IPS DF 6.9 (cell line): ENCODE measurements at places on chromosomes 5 and 9.

DNA sequence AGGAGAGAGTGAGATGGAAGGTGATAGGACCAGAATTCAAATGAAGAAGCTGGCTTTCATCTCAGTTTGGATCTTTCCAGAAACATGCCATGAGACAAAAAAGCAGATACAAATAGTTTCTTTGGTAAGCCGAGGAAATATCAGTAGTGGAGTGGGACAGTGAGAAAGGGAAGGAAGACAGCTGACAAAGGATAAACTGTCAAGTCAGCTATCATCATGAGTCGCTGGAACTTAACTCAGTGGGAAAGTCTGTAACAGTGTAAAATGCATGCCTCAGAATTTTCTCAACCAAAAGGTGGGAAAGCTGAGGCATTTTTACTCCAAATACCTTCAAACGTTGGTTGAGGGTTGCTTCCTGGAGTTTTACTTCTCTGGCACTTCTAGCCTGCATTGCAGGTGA lies 129.8 kb downstream of the PLPPR1 start:
- no peaks in the 10 kb centered on the region for H3K4me1 ChIP-seq
- H3K36me3 ChIP-seq: no peaks in the 10 kb centered on the region
- DNase-seq: no peak
- H3K4me3 ChIP-seq: no peak overlapping the region
- H3K27ac ChIP-seq: no peak overlapping the region
- H3K27me3 ChIP-seq: no peaks in the 10 kb centered on the region

DNA sequence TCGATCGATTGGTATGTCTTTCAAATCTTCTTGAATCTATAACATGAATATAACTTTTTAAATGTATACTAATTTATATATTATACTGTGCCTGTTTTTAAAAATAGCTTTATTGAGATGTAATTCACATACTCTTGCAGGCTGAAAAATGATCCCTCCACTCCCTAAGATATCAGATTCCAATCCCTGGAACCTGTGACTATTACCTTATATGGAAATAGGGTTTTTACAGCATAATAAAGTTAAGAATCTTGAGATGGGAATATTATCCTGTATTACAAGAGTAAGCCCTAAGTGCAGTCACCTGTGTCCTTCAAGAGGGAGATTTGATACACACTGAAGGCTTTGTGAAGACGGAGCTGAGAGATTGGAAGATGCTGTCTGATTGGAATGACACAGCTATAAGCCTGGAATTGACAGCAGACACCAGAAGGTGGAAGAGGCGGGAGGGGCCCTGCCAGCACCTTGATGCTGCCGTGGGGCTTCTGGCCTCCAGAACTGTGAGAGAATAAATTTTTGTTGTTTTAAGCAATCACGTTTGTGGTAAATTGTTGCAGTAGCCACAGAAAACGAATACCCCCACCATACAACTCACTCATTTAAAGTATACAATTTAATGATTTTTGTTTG lies 161.3 kb downstream of the RMI1 start:
- no peaks in the 10 kb centered on the region for H3K36me3 ChIP-seq
- H3K4me3 ChIP-seq: no peak overlapping the region
- H3K27me3 ChIP-seq: peaks cover 6% of the 10 kb centered on the region; the same call in 1 of the 2 replicates
- no peak for DNase-seq
- 0 out of 2 replicates have a peak, but pooled peaks cover 2% of the 10 kb centered on the region for H3K4me1 ChIP-seq

DNA sequence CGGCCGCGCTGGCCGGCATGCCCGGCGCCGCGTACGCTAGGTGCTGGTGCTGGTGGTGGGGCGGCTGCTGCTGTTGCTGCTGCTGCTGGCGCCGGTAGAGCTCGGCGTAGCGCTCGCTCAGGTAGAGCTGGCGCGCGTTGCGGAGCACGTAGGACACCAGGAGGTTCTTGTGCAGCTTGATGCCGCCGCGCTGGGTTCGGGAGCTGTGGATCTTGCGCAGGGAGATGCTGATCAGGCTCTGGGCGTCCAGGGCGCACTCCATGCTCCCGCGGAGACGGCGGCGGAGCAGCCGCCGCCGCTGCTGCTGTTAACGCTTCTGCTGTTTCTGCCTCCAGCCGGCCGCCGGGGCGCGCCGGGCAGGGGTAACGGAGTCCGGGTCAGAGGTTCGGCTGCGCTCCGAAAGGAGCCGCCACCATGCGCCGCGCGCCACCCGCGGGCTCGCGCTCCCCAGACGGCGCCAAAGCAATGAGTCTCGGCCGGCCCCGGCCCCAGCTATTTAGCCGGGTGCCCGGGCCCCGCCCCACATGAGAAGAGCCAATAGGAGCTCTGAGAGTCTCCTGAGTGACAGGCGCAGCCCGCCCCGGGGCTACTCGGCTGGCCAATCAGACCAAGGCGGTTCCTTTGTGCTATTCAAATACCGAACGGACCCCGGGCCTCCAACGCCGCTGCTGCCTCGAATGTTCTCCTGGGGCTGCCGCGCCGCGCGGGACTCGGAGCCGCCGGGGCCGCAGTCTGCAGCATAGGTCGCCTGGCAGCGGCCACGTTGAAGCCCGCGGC lies at the start of gene IER5L:
TSS of gene IER5L (minus strand) at position 471 of the 777 bp plus-strand sequence. CDS start at position 262, 209 bp downstream.
- H3K4me1 ChIP-seq: peaks cover 3% of the 10 kb centered on the region; the same call in 1 of the 2 replicates
- H3K36me3 ChIP-seq: no peaks in the 10 kb centered on the region
- DNase-seq: no peak
- H3K4me3 ChIP-seq: peak within 1 kb of the TSS; percentile 40; the same call in 1 of the 2 replicates

DNA sequence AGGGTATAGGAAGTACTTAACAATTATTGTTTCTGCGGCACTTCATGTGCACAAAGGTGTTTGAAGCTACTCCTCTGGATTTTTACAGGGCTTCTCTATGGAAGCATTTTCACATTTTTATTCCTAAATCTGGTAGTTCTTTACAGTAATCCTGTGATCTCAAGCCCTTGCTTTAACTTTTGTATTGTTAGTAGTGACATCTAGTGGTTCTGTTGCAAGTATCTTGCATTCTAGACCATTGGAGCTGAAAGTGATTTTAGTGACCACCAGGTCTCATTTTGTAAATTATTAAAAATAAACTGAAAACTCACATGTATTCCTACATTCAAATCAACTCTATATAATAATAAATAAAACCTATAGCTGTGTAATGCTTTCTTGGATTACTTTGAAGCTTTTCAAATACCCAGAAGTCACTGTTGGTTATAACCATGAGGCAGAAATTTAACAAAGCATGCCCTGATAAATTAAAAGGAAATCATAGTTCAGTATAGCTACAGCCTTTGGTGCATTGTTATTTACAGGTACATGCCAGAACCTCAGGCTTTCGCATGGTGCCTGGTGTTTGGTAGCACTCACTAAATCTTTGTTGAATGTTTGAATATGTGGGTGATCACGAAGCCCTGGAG lies 18.9 kb downstream of the RPS23 start:
- DNase-seq: no peak
- H3K36me3 ChIP-seq: no peaks in the 10 kb centered on the region

DNA sequence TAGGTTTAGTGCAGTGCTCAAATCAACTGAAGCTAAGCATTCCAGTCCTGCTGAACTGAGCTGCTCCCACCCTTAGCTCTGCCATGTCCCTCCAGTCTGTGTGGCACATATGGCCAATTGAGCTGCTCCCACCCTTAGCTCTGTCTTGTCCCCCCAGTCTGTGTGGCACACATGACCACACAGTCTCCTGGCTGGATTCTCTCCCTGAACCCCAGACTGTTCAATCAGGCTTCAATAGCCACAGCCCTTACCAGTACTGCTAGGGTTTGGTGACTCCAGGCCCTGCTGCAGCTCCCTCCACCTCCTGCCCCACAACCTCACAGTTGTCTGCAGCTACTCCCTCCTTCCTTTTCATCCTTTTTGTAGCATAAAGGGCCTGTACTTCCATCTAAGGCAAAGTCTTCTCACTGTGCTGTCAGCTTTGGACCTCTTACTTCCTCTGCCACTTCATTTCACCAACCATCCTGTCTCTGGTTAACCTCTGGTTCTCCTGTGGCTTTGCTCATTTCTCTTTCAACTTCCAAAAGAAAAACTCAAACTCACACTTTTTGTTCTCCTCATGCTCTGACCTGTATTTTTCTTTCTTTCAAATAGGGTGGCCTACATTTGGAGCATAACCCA lies 50.8 kb downstream of the ADAMTS12 start:
- no peak overlapping the region for H3K4me3 ChIP-seq
- H3K27ac ChIP-seq: no peak overlapping the region
- 0 out of 2 replicates have a peak, but pooled peaks cover 1% of the 10 kb centered on the region for H3K4me1 ChIP-seq
- no peak for DNase-seq
- no peaks in the 10 kb centered on the region for H3K27me3 ChIP-seq

DNA sequence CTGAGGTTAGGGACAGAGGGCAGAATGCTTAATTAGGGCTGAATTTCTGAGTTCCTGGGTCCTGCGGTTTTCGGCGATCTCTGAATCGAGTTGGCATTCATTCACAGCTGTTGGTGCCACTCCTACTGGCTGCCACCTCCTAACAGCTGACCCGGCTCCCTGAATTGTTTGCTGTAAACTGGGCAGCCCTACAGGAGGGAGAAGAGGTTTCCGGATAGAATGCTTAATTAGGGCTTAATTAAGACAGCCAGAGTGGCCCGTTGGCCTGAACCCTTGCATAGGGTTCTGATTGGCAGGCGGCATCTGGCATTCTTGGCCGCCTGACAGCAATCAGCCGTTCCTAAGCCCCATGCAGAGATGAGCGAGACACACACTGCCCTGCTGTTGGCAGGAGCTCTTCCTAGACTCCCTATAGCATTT lies 25.7 kb downstream of the FRMPD1 start:
- no peak for DNase-seq
- no peak overlapping the region for H3K27ac ChIP-seq
- H3K4me3 ChIP-seq: no peak overlapping the region

- H3K27ac ChIP-seq: no peak overlapping the region
- H3K4me3 ChIP-seq: no peak overlapping the region
- H3K36me3 ChIP-seq: no peaks in the 10 kb centered on the region
- H3K27me3 ChIP-seq: no peaks in the 10 kb centered on the region
These were observed 287.4 kb upstream of the ACTBL2 start for GRCh38 chr5:57770039-57770438.

DNA sequence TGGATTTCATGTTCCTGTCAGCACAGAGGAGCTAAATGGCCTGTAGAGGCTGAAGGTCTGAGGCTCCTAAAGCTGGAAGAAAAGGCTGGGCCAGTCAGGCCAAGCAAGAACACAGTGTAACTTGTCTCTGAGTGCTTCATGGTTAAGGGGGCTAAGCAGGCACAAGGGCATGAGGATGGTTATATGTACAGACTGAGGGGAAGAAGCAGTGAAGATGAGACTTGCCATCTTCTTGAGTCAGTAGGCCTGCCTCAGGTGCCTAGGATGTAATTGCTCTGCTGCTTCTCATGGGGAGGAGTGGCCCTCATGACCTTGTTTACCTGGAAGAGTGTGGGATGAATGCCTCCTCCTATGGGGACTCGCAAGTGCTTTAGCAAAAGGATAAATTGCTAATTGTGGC lies 8.7 kb upstream of the PSMD5 start:
- H3K4me3 ChIP-seq: no peak overlapping the region
- H3K27me3 ChIP-seq: no peaks in the 10 kb centered on the region
- H3K36me3 ChIP-seq: no peaks in the 10 kb centered on the region
- H3K4me1 ChIP-seq: peaks cover 3% of the 10 kb centered on the region; the same call in 1 of the 2 replicates
- no peak overlapping the region for H3K27ac ChIP-seq
- DNase-seq: no peak

GRCh38 chr9:87387351-87388011 lies 110.2 kb upstream of the DAPK1 start:
- no peaks in the 10 kb centered on the region for H3K36me3 ChIP-seq
- H3K4me3 ChIP-seq: no peak overlapping the region
- H3K4me1 ChIP-seq: peaks cover 5% of the 10 kb centered on the region

- H3K4me1 ChIP-seq: peaks cover 5% of the 10 kb centered on the region; the same call in 1 of the 2 replicates
- no peaks in the 10 kb centered on the region for H3K36me3 ChIP-seq
- peaks cover 59% of the 10 kb centered on the region for H3K27me3 ChIP-seq
- H3K4me3 ChIP-seq: peak overlapping the region; percentile 32; the same call in 1 of the 2 replicates
- no peak for DNase-seq
These were observed 60.1 kb downstream of the TMEM174 start for GRCh38 chr5:73233053-73233460.
